ENCODE measurements at places on chromosomes 7 and 10. TPM values are rescaled to one million over a fixed set of nuclear protein-coding genes. Genes with fewer than 3 reads are reported as not detected.
A peak's percentile ranks its signal among the peaks of the same experiment; 100 is the strongest.

DNA sequence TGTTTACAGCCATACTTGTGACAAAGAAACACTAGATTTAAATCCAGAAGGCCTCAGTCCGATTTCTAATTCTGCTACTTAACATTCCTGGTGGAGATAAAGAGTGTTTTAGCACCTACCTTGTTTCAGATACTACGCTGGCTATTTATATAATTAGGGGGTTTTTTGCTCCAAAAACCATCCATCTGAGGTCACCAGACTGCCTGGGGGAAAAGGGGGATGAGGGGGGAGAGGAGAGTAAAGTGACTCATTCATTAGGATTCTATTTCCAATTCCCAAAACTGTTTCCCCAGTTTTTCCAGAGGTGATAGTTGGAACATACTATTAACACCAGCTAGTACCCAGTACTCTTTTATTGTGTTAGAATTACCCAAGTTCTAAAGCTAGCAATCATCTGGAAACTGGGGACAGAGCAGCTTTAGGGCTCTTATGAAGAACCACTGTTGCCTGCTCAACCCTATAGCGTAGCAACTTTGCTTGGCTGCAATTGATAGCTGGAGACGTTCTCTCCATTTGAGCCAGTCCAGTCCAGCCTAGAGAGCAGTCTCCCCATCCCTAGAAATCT lies 6.6 kb downstream of the GCC1 start:
- DNase-seq: no peak

- DNase-seq: peak; percentile 58
Observed at GRCh38 chr10:97759158-97759887, 12.5 kb downstream of the SFRP5 start.

GRCh38 chr7:97357459-97357858 lies 240.0 kb downstream of the SDHAF3 start:
- DNase-seq: no peak

DNA sequence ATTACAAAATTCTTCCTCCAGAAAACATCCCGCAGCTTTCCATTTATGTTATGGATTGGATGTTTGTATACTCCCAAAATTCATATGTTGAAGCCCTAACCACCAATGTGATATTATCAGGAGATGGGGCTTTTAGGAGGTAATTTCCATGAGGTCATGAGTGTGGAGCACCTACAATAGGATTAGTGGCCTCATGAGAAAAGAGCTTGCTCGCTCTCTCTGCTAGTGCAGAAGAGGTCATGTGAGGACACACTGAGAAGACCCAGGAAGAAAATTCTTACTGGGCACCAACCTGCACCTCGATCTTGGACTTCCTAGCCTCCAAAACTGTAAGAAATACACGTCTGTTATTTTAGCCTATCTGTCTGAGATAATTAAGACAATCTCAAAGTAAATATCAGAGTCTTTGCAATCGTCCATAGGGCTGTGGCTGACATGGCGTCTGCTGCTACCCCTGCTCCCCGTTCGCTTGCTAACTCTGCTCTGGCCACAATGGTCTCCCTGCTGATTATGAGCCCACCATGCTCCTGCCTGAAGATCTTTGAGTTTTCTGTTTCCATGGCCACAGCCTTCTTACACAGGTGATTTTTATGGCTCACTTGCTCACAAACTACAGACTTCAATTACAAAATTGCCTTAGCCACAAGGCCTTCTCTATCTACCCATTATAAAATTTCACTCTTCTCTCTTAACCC lies 333.3 kb downstream of the CACNA2D1 start:
- no peak for DNase-seq

DNA sequence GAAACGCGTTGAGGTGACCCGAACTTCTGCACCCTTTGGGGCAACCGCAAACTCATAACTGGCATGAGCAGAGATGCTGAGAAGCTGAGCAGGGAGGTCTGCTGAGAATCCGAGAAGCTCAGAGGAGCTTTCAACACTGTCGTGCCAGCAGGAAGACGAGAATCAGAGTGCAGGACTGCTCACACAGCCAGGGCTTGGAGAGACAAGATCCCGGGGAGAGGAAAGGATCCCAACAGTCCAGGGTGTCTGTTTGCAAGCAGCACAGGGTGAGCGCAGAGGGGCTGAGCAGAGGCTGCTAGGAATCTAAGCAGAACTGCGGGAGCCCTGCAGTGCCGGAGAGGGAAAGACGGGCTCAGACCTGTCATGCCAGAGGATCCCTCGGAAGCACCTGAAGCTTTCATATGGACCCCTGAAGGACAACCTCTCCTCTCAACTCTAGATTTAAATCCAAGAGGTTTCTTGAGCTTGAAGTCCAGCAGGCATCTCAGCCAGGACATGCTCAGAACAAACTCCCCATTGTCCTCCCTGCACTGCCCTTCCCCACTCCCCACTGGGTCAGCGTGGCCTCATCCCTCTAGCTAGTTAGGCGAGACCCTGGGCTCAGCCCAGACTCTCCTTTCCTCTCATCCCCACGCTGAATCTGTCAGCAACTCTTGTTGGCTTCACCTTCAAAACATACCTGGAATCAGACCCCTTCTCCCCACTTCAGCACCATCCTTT lies 40.7 kb downstream of the FOXL3 start:
- no peak for DNase-seq

GRCh38 chr7:111855161-111855841 lies 293.0 kb upstream of the IMMP2L start:
- DNase-seq: peak; percentile 65

GRCh38 chr10:96660297-96660696 lies 60.0 kb downstream of the PIK3AP1 start:
- DNase-seq: no peak

DNA sequence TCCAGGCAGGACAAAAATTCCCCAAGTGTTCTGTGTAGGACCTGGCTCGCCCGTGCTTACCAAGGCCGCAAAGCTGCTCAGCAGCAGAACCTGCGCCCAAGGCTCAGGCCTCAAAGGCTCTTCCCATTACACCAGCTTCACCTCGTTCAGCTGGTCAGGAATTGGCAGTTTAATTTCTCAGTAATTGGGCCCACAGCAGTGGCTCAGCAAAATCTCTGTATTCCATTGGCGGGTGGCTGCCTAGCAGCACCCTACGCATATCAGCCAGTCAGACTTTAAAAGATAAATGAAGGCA lies 5.8 kb downstream of the FZD9 start:
- no peak for DNase-seq

DNA sequence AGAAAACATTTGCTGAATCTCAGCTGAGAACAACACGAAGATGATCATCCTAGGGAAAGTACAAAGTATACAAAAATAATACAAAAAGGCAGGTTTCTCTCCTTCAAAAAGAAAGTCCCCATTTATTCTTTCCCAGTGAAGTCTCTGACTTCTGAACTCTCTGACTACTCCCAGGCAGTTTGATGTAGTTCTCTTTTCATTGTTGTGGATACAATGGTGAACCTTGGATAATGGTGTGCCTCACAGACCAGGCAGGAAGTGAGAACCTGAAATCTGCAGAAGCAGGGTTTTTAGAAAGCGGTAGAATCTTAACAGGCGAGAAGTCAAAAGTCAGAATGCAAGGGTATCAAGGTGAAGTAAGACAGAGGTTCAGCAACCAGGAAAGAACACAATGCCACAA lies 150.8 kb upstream of the NRP1 start:
- DNase-seq: no peak

DNA sequence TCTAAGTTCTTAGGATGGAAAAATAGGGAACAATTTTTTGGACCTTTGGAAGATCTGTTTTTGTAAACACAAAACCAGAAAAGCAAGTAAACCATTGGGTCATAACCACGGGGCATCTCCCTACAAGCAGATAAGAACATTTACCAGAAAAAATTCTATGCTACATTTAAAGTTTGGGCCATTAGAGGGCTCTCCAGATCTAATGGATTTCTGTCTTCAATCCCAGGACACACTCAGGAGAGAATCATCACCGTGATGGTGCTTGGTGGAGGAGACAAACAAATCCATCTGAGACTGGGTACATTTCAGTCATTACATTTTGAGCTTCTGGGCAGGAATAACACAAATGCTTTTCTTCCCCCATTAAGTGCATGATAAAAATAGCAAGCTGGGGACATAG lies 178.4 kb upstream of the TARP start:
- no peak for DNase-seq

The AOC1 gene
- 206 TPM for polyA plus RNA-seq

DNA sequence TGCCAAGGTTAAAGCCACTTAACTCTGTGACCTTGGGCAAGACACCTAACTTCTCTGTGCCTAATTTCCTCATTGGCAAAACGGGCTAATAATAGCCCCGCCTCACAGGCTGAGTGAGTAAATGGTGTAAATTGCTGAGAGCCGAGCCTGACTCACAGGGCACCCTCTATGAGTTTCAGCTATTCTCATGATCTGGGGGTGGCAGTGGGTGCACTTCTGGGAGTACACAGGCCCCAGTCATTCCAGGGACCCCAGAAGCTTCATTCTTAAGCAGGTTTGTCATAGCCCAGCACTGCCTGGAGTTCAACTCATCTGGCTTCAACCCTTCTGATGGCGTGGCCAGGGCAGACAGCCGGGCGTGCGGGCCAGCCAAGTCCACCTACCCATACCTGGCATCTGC lies 137.2 kb downstream of the GRID1 start:
- no peak for DNase-seq

GRCh38 chr7:100444311-100445278 lies 8.3 kb upstream of the PPP1R35 start:
- DNase-seq: peak; percentile 95

GRCh38 chr10:551373-552252 lies 137.9 kb downstream of the DIP2C start:
- DNase-seq: no peak

DNA sequence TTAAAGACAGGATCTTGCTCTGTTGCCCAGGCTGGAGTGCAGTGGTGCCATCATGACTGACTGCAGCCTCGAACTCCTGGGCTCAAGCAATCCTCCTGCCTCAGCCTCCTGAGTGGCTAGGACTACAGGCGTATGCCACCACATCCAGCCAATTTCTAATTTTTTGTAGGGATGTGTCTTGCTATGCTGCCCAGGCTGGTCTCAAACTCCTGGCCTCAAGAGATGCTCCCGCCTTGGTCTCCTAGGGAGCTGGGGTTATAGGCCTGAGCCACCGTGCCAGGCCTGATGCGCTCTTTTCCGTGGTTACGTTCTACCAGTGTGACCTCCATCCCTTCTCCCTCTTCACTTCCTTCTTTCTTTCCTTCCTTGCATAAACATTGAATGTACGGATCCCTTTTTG lies 34.2 kb upstream of the IL15RA start:
- no peak for DNase-seq

- DNase-seq: no peak
Observed at GRCh38 chr10:122343936-122344335, 30.6 kb upstream of the PLEKHA1 start.

GRCh38 chr7:2941216-2941859 lies 97.2 kb upstream of the GNA12 start:
- no peak for DNase-seq

GRCh38 chr10:16999665-17000451 lies 129.8 kb downstream of the CUBN start:
- DNase-seq: no peak

DNA sequence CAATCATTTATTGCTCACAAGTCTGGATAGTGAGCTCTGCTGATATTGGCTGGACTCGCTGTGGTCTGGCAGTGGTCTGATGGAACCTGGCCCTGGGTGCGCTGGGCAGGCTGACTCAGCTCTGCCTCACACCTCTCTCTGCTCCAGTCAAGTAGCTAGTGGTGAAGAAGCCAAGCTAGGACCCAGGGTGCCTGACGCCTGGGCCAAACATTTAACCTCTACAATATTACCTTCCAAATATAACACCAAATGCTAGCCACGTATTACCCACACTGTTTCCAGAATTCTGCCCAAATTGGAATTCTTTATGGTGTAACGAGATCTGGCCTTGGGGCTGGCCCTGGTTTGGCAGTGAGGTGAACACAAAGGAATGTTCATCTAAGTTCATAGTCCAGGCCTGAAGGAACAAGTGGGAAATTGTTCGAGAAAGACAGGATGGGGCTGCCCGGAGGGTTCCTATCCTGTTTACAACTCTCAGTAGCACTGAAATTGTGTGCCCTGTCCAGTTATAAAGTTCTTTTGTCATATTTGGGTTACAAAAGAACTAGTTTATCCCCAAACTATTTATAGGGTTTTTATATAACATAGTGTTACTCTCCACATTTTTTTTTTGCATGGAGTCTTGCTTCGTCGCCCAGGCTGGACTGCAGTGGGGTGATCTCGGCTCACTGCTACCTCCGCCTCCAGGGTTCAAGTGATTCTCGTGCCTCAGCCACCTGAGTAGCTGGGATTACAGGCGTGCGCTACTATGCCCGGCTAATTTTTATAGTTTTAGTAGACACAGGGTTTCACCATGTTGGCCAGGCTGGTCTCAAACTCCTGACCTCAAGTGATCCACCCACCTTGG lies 16.3 kb downstream of the OR2AE1 start:
- DNase-seq: peak; percentile 65

The PRKAR2B gene
- polyA plus RNA-seq: 16.3 TPM

- no peak for DNase-seq
Observed at GRCh38 chr7:131011432-131011742, 277.4 kb upstream of the KLF14 start.

The UNCX gene
- not detected for polyA plus RNA-seq

The NPY4R2 gene
- 0.79 TPM for polyA plus RNA-seq

The UCMA gene
- not detected for polyA plus RNA-seq

- DNase-seq: no peak
Observed at GRCh38 chr7:143437578-143437977, 5.7 kb upstream of the TAS2R60 start.

GRCh38 chr10:31808258-31809218 lies 120.1 kb downstream of the ARHGAP12 start:
- DNase-seq: peak; percentile 57

DNA sequence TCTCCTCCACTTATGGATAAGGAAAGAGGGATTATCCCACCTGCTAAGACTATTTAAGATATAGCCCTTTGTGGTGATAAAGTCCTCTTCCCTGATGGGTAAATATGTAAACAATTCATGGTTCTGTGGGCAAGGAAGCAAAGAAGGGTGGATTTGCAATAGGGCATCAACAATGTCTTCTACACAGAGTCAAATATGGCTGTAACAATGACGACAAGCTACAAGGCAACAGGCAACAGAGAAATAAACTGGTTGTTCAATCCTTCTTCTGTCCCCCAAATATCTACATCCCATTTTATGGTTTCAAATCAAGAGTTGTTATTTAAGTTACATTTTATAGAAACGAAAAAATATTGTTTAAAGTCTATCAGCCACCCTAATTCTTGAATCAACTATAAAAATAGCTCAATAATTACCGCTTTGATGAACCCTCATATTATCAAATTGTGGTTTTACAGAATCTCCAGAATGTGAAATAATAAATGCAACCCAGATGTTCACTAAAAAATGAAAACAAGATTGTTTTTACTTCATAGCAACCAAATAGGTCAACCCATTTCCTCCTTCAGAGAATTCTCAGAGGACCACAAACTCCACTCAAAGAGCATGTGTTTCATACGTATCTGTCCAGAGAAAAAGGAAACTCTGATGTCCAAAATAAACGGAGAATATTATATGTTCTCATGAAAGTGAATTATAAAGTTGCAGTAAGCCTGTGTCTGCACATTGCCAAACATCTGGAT lies 13.8 kb downstream of the CYTH3 start:
- DNase-seq: no peak

- DNase-seq: no peak
Observed at GRCh38 chr10:71640607-71641006, 79.0 kb downstream of the C10orf105 start.
